Effector memory CD8-positive, alpha-beta T cell (primary cell): ENCODE measurements at places on chromosomes 7 and 10.

- no peak for DNase-seq
Measured at GRCh38 chr10:661597-662222, 27.8 kb downstream of the DIP2C start.

DNA sequence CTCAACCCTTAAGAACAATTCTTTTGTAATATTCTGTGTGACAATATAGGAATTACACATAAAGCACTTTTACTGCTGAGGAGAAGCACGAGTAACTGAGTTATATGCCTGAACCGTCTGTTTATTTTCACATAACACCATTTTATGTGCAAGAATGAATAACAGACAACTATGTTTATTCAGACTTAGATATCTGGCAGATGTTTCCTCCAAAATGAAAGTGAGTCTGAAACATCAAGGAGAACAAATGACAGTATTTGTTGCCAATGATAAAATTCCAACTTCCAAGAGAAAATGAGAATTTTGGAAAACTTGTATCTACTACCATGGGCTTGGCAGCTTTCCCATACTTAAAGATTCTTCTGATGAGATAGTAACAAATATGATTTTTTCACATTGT lies 51.4 kb downstream of the DNMBP start:
- DNase-seq = no peak

GRCh38 chr10:129770286-129770685 lies 193.8 kb downstream of the EBF3 start:
- no peak for DNase-seq

GRCh38 chr10:95400787-95401186 lies 110.0 kb upstream of the PDLIM1 start:
- DNase-seq = no peak

- no peak for DNase-seq
Measured at GRCh38 chr10:112778579-112778978, 171.5 kb upstream of the TCF7L2 start.

GRCh38 chr7:46071076-46071475 lies 150.0 kb upstream of the IGFBP3 start:
- DNase-seq = no peak

- no peak for DNase-seq
Measured at GRCh38 chr10:74067373-74068352, 69.7 kb downstream of the VCL start.

DNA sequence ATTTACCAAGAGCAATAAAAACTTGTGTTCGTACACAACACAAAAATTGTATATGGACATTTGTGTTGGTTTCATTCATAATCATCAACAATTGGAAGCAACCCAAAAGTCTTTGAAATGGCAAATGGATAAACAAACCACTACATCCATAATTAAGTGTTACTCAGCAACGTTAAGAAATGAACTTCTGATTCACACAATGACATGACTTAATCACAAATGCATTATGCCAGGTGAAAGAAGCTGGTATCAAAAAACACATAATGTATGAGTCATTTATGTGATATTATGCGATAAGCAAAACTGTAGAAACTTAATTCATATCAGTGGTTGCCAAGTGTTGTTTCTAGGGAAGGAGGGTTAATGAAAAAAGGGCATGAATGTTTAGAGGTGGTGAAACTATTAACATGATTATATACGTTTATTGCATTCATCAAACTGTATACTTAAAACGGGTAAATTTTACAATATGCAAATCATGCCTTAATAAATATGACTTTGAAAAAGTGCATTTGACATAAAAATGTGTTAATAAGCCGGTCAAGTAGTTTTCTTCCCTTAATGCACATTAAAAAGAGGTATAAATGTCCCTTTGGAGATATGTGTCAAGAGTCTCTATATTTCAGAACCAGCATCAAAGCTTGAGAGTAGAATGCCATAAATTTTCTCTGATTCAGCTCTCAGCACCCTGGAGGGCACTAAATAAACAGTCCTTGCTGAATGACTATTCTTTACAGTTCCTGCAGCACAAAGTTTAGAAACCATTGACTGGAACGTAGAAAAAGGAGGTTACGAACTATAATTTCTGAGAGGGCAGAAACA lies 84.8 kb upstream of the GRM3 start:
- DNase-seq = no peak

GRCh38 chr7:5309146-5309545 lies 26.4 kb downstream of the SLC29A4 start:
- no peak for DNase-seq

GRCh38 chr10:25604591-25604990 lies 329.4 kb upstream of the MYO3A start:
- DNase-seq = no peak

DNA sequence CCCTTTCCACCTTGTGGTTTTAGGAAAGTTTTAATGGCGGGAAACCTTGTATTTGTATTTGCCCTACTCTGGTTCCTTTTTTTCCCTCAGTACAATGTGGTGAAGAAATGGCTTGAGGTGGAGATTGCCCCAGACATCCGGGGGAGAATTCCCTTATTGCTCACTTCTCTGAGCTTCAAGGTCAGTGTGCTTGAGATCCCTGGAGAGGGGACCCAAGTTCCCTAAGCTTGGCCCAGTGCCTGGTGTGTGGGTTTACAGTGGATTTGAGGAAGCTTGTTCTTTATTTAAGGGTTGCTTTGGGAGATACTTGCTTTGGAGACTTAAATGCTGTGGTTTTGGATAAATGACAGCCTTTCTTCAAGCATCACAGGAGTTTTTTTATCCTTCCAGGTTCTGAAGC lies 18.3 kb downstream of the CALHM2 start:
- no peak for DNase-seq
